Stimulated activated CD8-positive, alpha-beta memory T cell treated with anti-CD3 and anti-CD28 coated beads, Interleukin-4, amount 100 ng/mL, for 24 hours (primary cell): ENCODE measurements at places on chromosomes 7 and 10.

DNA sequence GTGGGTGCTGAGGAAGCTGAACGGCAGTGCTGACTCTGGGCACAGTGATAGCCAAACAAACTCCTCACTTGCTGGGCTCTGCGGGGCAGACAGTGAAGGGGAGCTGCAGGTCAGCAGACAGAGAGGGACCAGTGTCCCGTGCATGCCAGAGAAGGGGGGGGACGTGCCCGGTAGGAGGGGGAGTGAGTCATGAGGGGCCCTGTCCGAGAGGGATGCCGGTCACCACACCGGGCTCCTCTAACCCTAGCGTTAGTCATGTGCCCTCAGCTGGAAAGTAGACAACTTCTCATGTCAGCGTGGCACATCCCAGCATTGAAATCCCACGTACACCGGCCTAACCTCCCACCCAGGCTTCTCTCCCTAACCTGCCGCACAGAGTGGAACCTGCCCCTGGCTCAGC, 117.1 kb upstream of the DPP6 start:
- no peak for DNase-seq

- no peak for DNase-seq
Measured at GRCh38 chr10:128922172-128922571, 544.9 kb upstream of the MGMT start.

DNA sequence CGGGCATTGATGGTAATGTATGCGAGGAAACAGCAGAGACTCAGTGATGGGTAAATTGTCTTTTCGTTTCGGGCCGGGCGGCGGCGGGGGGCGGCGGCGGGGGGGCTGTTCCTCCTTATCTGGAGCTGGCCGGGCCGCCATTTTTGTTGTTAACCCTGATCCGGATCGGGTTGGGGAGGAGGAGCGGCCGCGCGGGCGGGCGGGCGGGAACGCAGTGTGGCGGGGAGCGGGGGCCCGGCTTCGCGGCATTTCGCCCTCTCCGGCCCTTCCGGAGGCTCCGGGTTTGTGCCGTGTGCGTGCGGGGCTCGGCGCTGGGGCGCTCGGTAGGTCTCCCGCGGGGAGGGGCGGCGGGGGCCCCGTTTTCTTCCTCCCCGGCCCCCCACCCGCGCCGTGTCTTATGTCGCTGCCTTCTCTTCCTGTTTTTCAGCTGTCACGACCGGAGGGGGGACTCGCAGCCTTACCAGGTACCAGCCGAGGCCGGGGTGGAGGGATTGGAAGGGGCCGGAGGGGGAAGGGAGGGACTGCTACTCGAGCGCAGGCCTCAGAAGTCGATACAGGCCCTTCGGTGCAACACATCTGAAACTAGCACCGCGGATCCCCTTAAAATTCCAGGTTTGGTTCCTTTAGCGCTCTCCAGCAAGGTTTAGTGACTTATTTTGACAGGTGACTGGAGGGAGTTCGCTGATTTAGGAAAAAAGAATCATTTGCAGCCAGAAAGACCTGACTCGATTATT, 820 bp downstream of the WAC start:
- DNase-seq: peak; percentile 65

DNA sequence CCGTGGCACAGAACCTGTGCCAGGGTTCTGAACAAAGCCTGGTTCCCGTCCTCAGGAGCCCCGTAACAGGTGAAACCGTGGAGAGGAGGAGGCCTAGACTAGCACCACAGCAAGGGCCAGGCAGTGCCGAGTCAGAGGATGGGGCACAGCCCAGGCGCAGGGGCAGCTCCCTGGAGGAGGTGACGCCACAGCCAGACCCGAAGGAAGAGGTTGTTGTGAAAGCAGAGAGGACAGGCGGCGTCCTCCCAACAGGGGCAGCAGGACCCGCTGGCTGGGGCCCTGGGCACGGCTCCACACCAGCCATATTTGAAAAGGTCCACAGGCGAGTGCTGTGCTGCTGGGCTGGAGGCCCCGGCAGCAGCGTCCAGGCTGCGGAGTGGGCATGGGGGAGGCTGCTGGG, 25.7 kb downstream of the DAGLB start:
- no peak for DNase-seq

- no peak for DNase-seq
Measured at GRCh38 chr7:135190703-135191102, 20.2 kb upstream of the CYREN start.

DNA sequence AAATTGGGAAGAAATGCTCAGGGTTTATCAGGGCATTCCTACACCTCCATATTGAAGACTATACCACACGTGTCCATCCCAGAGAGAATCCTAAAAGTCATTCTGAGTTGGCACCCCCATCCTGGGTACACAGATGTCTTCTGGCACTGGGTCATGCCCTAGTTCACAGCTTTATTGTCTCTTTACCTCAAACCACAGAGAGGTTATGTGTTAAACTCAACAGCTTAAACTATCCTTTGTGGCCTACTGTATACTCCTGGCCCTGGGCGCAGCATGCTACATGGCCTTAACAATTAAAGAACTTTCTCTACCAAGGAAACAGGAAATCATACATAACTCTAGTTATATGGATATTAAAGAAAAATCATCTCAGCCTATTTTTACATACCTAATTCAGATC, 115.6 kb upstream of the SEM1 start:
- DNase-seq: no peak
